ENCODE measurements at places on chromosomes 13 and 19.
A peak's percentile ranks its signal among the peaks of the same experiment; 100 is the strongest.

DNA sequence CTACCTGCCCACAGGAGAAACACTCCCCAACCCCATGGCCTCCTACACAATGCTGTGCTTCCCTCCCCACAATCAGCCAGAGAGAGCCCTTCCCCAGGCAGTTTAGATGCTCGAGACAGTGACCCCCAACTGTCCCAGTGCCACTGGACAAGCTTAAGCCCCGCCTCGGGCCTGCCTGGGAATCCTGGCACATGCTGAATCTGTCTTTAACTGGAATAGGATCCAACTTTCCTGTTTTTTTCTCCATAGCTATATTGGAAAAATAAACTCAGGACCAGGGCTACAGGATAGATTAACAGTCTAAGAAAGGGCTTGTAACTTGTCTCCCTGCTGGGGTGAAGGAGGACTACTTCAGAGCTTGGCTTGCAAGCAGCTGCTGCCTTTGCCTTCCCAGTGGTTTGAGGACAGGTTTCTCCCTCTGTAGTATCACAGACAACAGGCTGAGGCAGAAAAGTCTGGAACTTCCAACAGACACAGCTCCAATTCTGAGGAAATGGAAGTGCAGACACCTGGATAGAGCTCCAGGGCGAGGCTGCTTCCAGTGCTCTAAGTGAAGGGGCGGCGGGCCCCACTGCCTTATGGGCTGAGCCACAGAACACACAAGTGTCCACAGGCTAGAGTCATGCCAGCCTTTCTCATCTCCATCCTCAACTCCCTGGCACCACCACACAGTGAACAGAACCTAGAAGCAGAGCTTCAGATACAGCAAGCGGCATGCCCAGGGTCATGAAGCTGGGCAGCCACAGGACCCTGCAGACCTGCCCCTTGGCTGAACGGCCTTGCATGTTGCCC, 228.3 kb downstream of the TUBA3C start:
- DNase-seq, result no peak

DNA sequence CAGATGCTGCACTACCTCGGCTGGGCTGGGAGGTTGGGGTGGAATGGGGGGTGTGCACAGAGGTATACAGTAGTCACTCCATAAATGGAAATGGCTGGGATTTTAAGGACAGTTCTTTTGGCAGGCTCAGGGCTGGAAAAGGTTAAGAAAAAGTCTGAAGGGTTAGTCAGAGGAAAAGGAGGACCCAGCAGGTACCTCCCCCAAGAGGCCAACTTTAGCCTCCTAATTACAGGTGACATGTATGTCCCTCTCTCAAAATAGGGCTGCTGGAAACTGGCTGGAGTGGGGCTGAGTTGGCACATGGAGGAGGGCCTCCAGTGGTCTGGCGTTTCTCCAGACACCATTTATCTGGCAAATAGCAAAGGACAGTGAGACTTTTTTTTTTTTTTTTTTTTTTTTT, 994 bp downstream of the CCDC194 start:
- DNase-seq, result no peak

DNA sequence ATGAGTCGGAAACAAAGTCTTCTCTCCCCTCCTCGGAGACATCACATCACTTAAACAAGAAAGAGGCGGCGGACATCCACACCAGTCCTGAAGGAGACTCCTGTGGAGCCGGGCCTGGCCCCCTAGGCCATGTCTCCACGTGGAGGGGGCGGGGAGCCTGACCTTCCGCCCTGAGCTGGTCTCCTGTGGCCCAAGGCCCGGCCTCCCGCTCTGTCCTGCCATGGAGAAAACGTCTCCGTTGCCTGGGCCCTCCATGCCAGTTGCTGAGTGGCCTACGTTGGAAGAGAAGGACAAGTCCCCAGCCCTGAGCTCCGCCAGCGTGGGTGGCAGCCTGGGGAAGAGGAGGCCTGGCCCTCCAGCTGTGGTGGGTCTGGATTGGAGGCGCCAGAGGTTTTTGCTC, 5.5 kb upstream of the CACTIN start:
- no peak for DNase-seq

- no peak for DNase-seq
Observed at GRCh38 chr19:42375415-42376176, 14.5 kb downstream of the CNFN start.

DNA sequence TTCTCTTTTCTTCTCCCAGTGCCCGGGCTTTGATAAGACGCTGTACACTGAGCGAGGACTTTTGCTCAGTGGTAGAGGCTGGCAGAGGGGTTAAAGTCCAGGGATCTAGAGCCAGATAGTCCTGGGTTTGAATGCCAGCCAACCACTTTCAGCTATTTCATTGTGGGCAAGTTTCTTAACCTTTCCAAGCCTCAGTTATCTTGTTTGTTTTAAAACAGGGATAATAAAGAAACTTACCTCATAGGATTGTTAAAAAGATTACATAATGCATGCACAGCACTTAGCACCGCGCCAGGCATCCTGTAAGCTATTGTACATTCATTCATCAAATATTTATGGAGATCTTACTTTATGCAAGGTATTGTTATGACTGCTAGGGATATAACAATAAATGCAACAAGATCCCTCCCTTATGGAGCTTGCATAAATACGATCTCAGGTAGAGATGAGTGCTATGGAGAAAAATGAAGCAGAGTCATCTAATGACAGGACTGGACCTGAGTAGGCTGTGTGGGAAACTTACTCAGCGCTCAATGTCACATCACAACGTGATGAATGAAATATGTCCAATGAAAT, 70.8 kb downstream of the LNX2 start:
- no peak for DNase-seq

DNA sequence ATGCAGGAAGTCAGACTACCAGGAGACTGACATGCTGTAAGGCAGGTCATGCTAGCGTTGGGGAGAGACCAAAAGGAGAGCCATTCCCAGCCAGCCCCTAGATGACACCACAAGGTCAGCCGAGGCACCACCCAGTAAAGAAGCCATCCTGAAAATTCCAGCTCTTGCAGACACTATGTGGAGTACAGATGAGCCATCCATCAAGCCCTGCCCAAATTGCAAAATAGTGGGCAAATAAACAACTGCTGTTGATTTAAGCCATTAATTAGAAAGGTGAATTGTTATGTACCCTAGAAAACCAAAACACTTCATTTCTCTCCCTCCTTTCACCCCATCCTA, 82.1 kb downstream of the TBC1D4 start:
- no peak for DNase-seq

GRCh38 chr13:60970736-60971135, 444.9 kb downstream of the PCDH20 start:
- DNase-seq, result peak; percentile 1

DNA sequence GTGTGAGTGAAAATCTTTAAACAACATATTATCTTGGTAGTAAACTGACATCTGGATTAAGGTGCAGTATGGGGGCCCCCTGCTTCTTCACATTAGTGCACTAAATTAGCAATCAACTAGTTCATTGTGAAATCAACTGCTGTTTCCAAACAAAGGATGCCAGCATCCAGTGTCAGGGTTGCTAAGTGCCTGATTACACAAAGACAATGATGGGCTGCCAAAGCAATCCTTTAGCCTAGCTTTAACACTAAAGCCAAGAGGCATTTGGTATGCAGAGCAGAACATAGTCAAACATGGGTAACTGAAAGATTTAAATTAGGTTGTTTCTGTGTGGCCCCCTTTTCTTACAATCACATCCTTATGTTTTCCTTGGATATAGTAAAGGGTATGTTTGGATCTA, 543.1 kb upstream of the SLITRK5 start:
- peak; percentile 73 for DNase-seq

GRCh38 chr13:50910485-50910805, 854 bp downstream of the RNASEH2B start:
- DNase-seq, result no peak

DNA sequence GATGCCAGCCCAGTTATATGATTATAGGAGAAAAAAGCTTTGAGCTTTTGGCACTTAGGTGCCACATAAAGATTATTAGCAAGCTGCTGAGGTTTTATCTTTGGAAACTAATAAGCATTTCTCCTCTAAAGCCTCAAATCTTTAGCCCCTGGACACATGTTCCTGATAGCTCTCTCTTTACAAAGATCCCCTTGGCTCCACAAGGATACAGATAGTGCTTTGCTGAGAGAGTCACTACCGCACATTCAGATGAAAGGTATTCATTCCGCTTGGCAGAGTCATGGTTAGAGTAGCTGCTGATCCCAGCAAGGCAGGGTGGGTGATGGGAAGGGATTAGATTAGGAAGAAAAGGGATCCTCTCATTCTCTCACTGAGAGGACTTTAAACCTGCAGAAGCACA, 28.2 kb upstream of the PSG7 start:
- no peak for DNase-seq

Measured in NT2/D1 (cell line).